ENCODE measurements at places on chromosomes 4 and X.

GRCh38 chr4:71300964-71301363 is 37.9 kb upstream of the SLC4A4 start:
- DNase-seq = no peak

GRCh38 chr4:32986236-32986635 is 2266.1 kb downstream of the PCDH7 start:
- no peak for DNase-seq

DNA sequence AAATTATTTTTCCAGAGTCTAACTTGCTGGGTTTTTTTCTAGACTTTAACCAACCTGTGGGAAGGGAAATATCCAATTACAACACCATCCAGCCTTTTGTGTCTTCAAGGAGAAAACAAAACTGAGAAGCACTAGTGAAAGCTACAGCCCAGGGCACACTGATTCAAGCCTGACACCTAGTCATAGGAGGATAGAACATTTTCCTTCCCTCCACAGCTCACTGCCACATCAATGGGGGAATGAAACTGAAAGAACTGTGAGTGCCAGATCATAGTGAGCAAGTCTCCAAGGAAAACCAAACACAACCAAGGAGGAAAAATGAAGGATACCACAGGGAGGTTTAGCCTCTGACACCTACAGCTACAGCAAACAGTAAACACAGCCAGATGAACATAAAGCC is 43.3 kb upstream of the MAGEA8 start:
- no peak for DNase-seq

DNA sequence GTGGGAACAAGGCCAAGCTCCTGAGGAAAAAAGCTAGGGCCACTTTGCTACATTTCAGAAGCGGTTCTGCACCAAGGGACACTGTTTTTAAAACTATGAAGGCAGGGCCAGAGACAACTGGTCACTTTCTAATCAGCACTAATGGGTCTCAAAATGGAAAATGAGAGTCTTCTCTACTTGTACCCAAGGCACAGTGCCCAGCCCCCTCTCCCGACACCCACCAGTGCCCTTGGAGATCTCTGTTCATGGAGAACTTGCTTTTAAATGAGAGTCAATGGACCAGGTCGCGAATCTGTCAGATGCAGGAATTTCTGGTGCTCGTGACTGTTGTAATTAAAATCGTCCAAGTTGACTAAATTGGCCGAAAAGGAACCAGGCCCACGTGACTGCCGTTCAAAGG is 591.6 kb downstream of the BCOR start:
- DNase-seq = no peak

DNA sequence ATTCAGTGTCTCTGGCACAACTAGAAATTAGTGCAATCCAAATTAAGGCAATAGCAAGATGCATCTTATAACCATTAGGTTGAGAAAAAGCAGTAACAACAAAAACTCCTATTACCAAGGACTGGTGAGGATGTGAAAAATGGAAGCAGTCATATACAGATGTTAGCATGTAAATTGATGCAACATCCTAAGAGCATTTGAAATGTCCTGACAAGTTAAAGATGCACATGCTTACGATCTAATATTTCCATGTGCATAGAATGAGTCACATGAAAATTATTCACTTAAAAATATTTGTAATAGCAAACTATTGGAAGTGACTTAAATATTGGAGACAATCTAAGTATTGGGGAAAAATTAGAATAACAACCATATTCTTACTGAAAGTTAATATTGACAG is 163.0 kb downstream of the FAM13A start:
- no peak for DNase-seq

- no peak for DNase-seq
These were observed 97.2 kb upstream of the ADRA2C start for GRCh38 chr4:3668825-3669552.

DNA sequence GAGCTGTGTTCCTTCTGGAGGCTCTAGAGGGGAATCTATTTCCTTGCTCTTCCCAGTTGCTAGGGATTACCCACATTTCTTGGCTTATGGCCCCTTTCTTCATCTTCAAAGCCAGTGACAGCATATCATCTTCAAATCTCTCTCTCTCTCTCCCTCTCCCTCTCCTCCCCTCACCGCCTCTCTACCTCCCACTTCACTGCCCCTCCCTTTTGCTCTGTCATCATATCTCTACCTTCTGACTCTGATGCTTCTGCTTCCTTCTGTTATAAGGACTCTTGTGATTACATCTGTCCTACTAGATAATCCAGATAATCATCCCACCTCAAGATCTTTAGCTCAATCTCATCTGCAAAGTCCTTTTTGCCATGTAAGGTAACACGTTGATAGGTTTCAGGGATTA is 93.1 kb upstream of the TEX13D start:
- no peak for DNase-seq

DNA sequence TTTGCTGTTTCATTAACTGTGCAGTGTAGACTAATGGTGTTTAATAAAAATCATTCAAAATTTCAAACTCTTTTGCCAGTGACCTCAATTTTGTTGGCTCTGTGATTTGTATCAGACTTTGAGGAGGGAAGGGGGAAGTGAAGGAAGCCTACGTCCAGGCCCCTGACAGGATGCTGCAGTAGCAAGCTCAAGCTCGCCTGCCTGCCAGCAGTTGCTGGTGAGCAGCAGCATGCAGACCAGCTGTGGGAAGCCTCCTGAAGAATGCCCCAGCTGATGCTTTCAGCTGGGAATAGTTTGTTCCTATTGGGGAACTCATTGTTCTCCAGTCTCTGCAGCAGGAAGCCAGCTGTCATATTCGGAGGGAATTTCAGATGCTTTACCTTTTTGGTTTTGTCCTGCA is 495.2 kb downstream of the AFF2 start:
- DNase-seq = no peak

- DNase-seq = no peak
These were observed 29.5 kb upstream of the MRFAP1 start for GRCh38 chr4:6610856-6611430.

DNA sequence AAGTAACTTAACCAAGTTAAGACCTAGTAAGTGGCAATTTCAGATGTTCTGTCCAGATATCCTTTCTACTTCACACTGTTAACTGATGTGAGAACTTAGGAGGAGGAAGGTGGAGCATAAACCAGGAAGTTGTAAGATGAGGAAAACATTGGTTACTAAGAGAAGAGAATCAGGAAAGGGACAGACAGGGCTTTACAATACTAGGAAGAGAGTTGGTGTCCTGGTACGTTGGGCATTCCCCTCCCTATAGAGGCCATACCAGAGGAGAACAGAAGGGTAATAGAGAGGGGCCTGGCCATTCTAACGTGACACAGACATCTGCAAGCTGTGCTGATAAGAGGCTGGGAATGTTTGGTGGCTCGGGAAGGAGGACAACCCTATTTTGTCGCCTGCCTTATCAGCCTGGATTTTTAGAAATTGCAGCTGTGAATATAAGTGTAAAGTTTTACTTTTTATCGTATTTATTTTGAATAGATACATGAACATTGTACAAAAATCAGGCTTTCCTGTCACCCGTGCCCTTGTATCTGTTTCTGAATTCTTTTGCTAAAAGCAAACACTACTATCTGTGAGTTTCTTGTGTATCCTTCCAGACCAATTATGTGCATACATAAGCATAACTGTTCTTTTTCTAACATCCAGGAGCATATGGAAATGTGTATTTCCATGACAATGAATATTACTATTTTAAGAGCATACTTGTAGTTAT is 53.5 kb upstream of the HPRT1 start:
- DNase-seq = no peak

DNA sequence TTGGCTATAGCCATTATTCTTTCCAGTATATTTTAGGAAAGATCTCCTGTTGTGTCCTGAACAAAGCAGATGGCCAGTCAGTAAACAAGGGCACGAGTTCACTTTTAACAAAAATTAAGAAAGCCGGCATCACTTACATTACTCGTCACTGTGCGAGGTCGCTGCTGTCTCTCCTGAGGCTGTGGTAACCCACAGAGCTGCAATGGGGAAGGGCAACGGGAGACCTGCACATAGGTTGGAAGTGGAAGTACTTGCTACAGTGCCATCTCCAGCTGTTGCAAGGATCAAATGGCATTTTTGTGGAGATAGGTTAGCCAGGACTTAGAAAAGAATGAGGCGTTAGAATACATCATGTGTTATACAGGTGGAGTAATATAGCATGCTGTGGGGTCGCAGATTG is 132.2 kb downstream of the KLHL8 start:
- no peak for DNase-seq

GRCh38 chr4:153616006-153616555 is 68.0 kb upstream of the TLR2 start:
- DNase-seq = no peak

DNA sequence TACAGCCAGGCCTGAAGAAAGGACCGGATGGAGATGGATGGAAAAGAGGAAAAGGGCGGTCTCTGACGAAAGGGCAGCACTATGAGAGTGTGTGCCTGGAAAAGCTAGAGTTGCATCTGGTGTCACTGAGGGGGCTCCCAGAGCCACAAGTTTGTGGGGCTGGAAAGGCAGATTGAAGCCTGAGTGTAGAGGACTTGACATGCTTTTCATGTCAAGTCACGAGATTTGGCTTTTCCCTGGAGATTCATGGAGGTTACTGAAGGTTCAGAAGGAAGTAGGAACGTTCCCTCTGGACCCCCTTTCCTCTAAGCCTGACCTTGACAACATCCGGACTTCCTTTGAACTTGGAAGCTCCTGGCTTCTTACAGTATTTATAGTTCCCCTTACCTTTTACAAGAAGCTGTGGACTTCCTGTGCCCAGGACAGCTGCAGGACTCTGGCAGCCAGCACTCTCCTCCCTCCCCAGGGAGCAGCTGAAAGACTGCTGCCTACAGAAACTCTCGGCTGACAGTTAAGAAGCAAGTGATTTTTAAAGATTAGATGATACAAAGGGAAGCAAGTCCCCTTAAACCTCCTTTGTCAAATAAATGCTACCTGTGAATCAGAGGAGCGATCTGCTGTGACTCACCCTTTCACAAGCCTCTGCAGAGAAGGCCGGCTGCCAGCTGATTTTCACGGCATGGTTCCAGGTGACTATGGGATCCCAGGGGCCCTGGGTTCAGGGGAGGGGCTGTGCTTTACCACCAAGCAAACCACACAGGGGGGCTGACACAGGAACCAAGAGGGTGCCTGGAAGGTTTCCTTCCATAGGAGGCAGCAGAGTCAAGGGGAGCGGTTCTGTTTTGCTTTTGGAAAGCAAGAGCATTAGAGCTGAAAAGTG is 72.9 kb upstream of the STIM2 start:
- peak; percentile 62 for DNase-seq

- peak; percentile 18 for DNase-seq
These were observed 73.5 kb downstream of the PRSS12 start for GRCh38 chr4:118279328-118279727.

DNA sequence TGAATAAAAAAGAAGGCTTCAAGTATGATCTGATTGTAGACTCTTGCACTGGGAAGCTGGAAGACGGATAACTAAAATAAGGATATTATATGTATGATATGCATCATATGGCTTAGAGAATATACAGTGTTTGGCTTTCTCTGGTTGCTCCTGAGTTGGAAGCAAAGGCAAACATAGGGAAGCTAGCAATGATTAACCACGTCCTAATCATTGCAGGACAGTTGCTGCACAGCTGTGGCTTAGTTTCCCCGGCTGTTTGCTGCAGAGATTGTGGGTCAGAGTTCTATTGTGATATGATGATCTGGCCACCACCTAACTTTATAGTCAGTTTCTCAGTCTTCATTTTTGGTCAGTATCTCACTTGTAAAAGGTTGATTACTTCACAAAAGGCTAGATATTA is 36.3 kb upstream of the PARM1 start:
- DNase-seq = no peak

GRCh38 chrX:147899379-147900114 is 12.2 kb upstream of the FMR1 start:
- DNase-seq = no peak

GRCh38 chr4:185179488-185179887 is 24.3 kb downstream of the CFAP97 start:
- no peak for DNase-seq

- no peak for DNase-seq
These were observed 315.5 kb downstream of the BCOR start for GRCh38 chrX:39782276-39782675.

GRCh38 chr4:105619188-105619931 is 66.9 kb downstream of the ARHGEF38 start:
- no peak for DNase-seq

DNA sequence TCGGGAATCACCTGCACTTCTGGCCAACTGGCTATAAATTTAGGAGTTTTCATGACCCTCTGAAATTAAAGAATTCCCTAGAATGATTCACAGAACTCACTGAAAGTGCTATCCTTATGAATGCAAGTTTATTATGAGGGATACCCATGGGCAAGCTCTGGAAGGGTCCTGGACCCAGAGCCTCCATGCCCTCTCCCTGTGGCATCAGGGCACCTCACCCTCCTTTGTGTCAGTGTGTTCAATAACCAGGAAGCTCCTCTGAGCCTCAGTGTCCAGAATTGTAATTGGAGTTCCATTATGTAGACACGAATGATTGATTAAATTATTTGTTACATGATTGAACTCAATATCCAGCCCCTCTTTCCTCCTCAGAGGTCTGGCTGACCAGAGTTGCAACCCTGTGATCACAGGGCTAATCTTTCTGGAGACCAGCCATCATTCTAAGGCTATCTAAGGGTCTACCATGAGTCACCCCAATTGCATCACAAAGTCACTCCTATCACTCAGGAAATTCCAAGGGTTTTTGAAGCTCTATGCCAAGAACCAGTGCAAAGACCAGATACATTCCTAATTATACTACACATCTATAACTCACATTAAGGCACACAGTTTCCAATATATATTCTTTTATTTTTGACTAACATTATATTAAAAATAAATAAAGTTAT is 8.9 kb downstream of the ANXA3 start:
- no peak for DNase-seq

DNA sequence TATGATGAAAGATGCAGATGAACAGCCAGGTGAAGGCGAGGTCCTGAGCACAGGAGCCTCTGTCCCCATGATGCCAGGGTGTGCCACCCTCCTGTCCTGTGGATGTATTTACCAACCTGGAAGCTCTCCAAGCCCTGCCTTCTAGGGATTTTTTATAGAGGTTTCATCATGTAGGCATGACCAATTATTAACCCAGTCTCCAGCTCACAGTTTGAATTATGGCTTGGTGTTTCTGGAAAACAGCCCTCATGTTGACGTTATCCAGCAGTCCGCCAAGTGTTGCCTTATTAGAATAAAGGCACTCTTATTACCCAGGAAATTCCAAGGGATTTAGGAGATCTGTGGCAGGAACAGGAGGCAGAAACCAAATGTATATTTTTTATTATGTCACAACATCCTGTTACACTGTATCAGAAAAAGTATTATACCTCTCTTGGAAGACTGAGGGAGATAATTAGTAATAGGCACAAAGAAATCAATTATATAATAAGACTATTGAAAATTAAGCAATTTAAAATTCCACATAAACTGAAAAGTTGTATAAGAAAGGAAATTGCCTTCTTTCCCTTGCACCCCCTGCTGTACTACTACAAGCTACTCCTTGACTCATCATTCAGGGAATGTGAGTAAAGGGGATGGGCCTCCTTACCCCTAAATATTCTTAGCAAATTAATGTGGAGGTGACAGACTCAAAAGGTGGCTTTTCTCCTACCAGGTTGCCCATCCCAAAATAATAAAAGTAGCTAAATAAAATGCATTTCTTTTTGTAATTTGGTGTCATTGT is 129.6 kb downstream of the ZNF330 start:
- no peak for DNase-seq
